Fibroblast of skin of left biceps (primary cell): ENCODE measurements at places on chromosomes 5 and 9.

GRCh38 chr5:137831526-137831925 lies 36.1 kb upstream of the MYOT start:
- DNase-seq = no peak

GRCh38 chr5:141636413-141637122 lies at the start of the genes HDAC3 and RELL2:
TSS of gene HDAC3 (minus strand) at chr5:141636849. CDS start at chr5:141636790, 59 bp downstream.
TSS of gene RELL2 (plus strand) at chr5:141636997. CDS start at chr5:141638226, 1,229 bp downstream.
- peak; percentile 54 for DNase-seq

GRCh38 chr5:173785866-173786265 lies 102.3 kb upstream of the CPEB4 start:
- no peak for DNase-seq

DNA sequence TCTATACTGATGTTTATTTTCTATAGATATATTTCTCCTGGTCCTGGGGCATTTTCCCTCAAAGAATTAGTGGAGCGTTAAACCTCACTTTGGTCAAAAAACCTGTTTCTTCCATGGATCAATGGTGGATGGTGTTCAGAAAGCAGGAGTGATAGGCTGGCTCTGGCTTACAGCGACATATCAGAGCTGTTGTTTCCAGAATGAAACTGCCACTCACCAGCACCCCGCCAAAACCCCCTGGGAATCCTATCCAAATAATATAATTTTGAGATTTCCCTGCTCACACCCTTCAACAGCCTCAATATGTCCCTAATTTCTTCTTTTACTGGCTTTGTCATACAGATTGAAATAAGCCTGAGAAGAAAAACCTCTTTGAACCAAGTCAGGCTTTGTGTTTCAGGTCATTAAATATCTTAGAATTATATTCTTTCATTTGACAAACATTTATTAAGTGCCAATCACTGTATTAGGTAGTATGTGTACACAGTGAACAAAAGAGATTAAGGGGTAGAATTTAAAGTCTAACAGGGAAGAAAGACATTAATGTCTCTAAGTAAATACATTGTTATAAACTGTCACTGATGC lies 144.5 kb upstream of the GPR151 start:
- no peak for DNase-seq
